ENCODE measurements at places on chromosomes 1 and 21.

DNA sequence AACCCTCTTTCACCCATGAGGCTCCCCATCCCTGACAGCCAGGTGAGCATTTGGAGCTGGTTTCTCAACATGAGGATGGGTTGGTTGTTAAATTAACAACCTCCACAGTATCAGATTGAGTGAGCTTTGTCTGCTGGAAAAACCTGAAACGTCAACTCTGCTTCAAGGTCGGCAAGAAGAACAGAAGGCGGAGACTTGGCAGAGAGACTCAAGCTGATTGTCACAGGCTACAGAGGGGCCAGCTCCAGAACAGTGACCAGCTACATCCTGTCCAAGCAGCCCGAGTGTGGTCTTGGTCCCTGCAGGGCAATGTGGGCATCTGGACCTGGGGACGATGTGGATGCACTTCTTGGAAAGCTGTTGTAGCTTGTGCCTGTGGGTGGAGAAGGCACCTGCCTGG is 36.6 kb upstream of the TMEM51 start:
- DNase-seq: no peak

- no peak for DNase-seq
Observed at GRCh38 chr1:239778208-239778813, 313.4 kb upstream of the FMN2 start.

DNA sequence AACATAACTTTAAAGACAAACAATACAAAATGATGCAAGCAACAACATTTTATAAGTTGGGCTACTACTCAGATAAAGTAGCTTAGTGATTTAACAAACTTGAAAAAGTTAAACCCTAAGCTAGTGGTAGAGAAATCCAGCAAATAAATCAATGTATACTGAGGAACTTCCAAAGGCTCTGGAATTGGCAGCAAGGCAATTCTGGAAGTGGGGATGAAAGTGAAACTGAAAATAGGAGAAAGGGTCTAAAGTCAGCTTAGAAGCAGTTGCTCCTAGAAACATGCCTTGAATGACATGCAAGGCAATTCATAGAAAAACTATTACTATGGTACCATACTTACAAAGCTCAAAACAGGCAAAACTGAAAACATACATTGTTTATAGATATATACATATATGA is 90.0 kb upstream of the CAMK1G start:
- DNase-seq: no peak

DNA sequence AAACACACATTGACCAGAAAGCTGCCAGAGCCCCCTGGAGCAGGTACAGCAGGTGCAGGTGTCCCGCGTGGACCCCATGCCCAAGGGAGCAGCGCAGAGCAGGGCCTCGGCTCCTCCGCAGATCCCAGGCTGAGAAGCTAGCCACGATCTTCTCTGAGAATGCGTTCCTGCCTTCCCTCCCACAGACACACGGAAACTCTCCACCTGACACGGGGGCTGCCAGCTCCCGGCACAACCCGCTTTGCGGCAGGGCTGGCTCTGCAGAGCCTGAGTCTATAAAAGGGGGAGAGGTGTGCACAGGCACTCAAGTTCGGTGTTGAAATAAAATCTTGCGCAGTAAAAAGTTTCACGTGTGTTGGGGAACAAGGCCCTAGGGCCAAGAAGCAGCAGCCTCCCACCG is 9.6 kb downstream of the MEGF6 start:
- DNase-seq: no peak

GRCh38 chr1:97143236-97143882 is 421.8 kb downstream of the PTBP2 start:
- no peak for DNase-seq
